ENCODE measurements at places on chromosomes 11 and 22.

GRCh38 chr11:80330264-80330663 lies 889.4 kb upstream of the TENM4 start:
- no peak for DNase-seq

GRCh38 chr11:34105957-34106504 lies 602 bp downstream of the NAT10 start:
- no peak for DNase-seq

DNA sequence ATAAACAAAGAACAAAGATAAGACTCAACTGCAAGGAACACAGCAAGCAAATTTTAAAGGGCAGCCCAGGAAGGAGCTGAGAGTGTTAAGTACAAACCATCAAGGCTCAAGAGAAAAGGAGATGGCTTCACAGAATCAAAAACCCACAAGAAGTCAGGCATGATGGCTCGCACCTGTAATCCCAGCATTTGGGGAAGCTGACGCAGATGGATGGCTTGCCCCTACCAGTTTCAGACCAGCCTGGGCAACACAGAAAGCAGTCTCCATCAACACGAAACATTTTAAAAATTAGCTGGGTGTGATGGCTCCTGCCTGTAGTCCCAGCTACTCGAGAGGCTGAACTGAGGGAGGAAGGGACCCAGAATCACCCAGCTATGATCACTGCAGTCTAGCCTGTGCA lies 32.6 kb downstream of the MAPK1 start:
- DNase-seq = no peak

- no peak for DNase-seq
Observed at GRCh38 chr11:12125609-12126149, 15.3 kb downstream of the MICAL2 start.

DNA sequence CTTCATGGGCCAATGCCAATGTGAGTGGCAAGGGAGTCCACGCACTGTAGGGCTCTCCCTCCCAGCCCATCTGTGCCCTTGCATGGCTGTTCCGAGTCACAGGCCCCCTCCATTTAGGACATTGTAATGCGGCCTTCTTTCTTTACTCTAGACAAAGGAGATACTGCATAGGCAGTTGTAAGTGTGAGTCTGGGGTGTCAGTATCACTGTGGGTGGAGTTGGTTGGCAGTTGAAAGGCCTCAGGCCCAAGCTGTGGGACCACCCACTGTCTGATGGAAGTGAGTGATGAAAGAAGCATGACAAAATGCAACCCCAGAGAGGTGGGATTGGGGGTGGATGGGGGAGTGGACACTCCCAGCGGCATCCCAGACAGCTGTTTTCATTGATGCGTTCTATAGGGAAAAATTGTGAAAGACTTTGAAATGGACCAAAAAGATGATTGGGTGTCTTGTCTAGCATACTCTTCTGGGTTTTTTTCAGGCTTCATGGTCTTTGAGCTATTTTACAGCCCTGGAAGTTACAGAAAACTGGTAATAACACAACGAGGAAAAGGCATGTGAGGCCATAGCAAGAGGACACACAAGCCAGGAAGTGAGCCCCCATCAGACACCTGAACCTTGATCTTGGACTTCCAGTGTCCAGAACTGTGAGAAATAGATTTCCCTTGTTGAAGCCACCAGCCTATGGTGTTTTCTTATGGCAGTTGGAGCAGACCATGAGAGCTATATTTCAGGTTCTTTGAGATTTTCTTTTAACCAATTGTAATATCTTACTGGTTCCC lies 114.6 kb downstream of the NECTIN1 start:
- no peak for DNase-seq

- DNase-seq = no peak
Observed at GRCh38 chr11:128116885-128117284, 470.5 kb downstream of the ETS1 start.

DNA sequence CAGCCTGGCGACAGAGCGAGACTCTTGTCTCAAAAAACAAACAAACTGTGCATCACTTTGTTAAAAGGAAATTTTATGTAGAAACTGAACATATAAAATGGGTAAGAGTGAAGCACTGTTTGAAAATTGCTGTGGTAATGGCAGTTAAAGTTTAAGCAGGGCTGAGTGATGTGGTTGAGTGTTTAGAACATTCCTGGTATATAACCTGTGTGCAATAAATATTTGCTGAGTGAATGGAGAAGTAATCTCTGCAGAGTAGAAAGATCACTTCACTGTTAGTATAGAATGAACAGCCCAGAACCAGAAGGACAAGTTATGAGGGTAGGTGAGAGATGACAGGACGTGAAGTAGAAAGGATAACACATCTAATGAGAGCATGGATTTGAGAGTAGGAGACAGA lies 27.3 kb downstream of the CECR2 start:
- no peak for DNase-seq

DNA sequence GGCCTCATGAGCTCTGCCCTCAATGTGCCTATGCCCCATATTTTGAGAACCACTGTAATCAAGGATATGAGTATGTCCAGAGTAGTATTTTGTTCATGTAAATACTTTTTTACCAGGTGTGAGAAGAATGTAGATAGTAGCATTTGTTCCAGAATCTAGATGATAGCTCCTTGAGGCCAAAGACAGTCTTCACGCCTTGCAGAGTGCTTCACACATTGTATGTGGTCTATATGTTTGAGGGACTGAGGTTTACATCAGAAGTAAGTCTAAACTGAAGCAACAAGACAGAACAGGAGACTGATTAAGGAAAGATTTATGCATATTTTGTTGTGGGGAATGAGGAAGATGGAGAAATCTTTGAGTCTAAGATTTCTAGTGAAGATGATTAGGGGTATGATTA lies 12.5 kb downstream of the CEP57 start:
- no peak for DNase-seq

GRCh38 chr11:73239571-73240189 lies 21.6 kb downstream of the P2RY2 start:
- no peak for DNase-seq

GRCh38 chr11:19279451-19279850 lies 38.7 kb upstream of the E2F8 start:
- no peak for DNase-seq

GRCh38 chr11:90241414-90241813 lies 18.6 kb upstream of the CHORDC1 start:
- DNase-seq = no peak

GRCh38 chr22:36768141-36768540 lies 7.8 kb downstream of the IFT27 start:
- DNase-seq = no peak

GRCh38 chr11:14012846-14013245 lies 50.3 kb downstream of the SPON1 start:
- DNase-seq = no peak

GRCh38 chr22:48146426-48146825 lies 1384.0 kb downstream of the TBC1D22A start:
- no peak for DNase-seq

GRCh38 chr22:21719024-21719423 lies 16.6 kb downstream of the YPEL1 start:
- no peak for DNase-seq

DNA sequence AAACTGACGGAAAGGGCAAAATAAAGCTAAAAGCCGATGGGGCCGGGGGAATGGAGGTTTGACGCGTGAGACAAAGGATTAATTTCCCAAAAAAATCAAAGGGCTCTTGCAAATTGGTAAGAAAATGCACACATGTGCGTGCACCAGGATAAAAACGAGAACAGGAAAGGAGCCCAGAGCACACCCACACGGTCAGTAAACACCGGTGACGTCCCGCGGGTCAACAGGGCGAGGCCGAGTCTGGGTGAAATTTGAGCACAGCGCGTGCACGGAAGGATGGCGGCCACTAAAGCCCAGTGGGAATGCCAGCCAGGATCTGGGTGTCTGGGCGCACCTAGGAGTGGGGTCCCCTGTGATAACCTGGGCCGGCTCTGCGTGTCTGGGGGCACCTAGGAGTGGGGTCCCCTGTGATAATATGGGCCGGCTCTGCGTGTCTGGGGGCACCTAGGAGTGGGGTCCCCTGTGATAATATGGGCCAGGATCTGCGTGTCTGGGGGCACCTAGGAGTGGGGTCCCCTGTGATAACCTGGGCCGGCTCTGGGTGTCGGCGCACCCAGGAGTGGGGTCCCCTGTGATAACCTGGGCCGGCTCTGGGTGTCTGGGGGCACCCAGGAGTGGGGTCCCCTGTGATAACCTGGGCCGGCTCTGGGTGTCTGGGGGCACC lies 44.4 kb downstream of the BRSK2 start:
- DNase-seq = no peak

GRCh38 chr11:111417011-111417765 lies 38.1 kb upstream of the POU2AF1 start:
- no peak for DNase-seq

Data from activated naive CD4-positive, alpha-beta T cell (primary cell).